ENCODE measurements at places on chromosomes 12 and 14. TPM values are rescaled to one million over a fixed set of nuclear protein-coding genes. Genes with fewer than 3 reads are reported as not detected.

DNA sequence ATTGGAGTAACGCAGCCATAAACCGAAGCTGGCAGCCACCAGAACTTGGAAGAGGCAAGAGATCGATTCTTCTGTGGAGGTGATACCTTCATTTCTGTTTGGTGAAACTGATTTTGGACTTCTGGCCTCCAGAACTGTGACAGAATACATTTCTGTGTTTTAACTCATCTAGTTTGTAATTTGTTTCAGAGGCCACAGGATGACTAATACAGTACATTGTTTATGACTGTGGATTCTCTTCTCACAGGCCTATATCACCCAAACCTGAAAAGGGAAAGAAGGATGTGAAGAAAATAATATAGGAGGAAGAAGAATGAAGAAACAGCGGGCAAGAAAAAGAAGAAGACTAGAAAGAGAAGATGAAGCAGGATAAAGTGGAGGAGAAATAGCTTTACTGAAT lies 263.8 kb upstream of the DIO2 start:
- H3K4me3 ChIP-seq, result no peak overlapping the region
- no peak for DNase-seq
- no peaks in the 10 kb centered on the region for H3K36me3 ChIP-seq
- H3K27ac ChIP-seq, result no peak overlapping the region

GRCh38 chr12:80195074-80195726 lies 95.9 kb downstream of the OTOGL start:
- H3K27me3 ChIP-seq, result peaks cover 18% of the 10 kb centered on the region
- no peak overlapping the region for H3K27ac ChIP-seq
- DNase-seq, result no peak
- H3K36me3 ChIP-seq, result no peaks in the 10 kb centered on the region

GRCh38 chr14:23445773-23446172 lies 10.3 kb upstream of the MYH7 start:
- DNase-seq, result no peak
- H3K27me3 ChIP-seq, result peaks cover 4% of the 10 kb centered on the region
- no peak overlapping the region for H3K27ac ChIP-seq
- H3K4me1 ChIP-seq, result no peaks in the 10 kb centered on the region
- H3K4me3 ChIP-seq, result no peak overlapping the region

Gene GYS2
- 0.07 TPM for total RNA-seq

Gene CDCA4
- total RNA-seq, result 49.6 TPM

Gene IFNG-AS1
- not detected for total RNA-seq

Gene RNF212B
- total RNA-seq, result not detected
